Cardiac atrium fibroblast (primary cell): ENCODE measurements at places on chromosomes 2 and 18. TPM values are rescaled to one million over a fixed set of nuclear protein-coding genes. Genes with fewer than 3 reads are reported as not detected.

The LIMS4 gene
- 11.9 and 15.1 TPM in 2 replicates for total RNA-seq

The RIT2 gene
- not detected in 2 replicates for total RNA-seq

The ANKRD62 gene
- not detected in 2 replicates for total RNA-seq

The SETBP1 gene
- 1.4 and 2.3 TPM in 2 replicates for total RNA-seq

The L3MBTL4 gene
- total RNA-seq: not detected in 2 replicates

The FAM124B gene
- total RNA-seq: 1.8 and 4.5 TPM in 2 replicates

The RGPD3 gene
- 0.32 and 0.90 TPM in 2 replicates for total RNA-seq

The HOXD1 gene
- not detected in 2 replicates for total RNA-seq

The CXCR1 gene
- not detected in 2 replicates for total RNA-seq

The CPLX4 gene
- total RNA-seq: not detected in 2 replicates

The TMEM198 gene
- total RNA-seq: 5.4 and 5.8 TPM in 2 replicates

The CHRNG gene
- not detected in 2 replicates for total RNA-seq

The FBXO15 gene
- total RNA-seq: not detected in 2 replicates

The UBE2F gene
- 69.3 and 89.4 TPM in 2 replicates for total RNA-seq

The SP140L gene
- total RNA-seq: 4.9 and 6.0 TPM in 2 replicates

The GRHL1 gene
- 0.16 TPM in 1 of 2 replicates, not detected in the other for total RNA-seq

The UGT1A5 gene
- total RNA-seq: not detected in 2 replicates

The APCDD1 gene
- total RNA-seq: 9.2 and 26.7 TPM in 2 replicates
